ENCODE measurements at places on chromosomes 1 and 21.

DNA sequence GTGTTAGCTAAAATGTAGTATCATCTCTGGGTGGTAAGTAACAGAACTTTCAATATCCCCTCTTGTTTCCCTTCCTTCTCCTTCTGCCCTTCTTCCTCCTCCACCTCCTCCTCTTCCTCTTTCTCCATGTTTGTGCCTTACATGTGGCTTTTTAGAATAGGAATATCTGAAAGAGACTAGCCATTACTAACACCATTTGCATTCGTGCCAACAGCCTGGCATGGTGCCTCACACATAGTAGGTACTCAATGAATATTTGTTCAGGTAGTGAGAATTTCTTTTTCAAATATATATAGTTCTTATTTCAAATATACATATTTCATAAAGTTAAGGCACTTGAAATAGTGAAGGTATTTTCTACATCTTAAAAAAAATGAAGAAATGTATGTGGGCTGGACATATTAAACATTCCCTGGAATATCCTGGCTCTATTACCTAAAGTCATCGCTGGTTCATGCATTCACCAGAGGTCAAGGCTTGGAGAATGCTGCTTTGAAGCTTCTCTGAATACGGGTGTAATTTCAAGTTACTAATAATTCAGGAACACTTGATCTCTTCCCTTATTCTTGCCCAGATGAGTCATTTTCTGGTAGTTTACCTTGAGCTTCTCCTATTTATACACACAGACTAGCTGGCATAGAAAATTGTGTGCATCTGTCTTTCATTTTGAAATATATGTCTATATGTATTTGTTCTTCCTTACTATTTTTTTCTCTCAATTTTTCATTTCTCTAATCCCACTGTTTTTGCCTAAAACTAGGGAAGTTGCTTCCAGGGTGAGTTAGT is 319.4 kb downstream of the TGFB2 start:
- no peak for DNase-seq

DNA sequence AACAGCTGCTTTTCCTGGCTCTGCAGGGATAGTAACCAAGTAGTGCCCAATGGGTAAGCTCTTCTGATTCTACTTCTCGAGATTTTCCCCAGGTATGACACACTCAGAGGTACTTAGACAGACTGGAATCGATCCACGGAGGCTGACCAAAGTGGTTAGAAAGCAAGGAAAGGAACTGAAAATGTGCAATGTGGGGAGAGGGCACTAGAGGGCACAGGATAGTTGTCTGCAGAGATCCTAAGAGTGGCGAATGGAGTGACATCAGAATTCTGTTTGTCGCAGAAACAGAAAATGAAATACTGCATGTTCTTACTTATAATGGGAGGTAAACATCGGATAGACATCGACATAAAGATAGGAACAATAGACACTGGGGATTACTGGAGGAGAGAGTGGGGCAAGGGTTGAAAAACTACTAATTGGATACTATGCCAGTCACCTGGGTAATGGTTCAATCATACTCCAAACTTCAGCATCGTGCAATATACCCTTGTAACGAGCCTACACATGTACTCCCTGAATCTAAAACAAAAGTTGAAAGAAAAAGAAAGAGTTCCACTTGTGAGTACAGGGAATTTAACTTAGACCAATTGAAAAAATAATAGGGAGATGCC is 23.3 kb downstream of the CYP2J2 start:
- peak; percentile 51 for DNase-seq

DNA sequence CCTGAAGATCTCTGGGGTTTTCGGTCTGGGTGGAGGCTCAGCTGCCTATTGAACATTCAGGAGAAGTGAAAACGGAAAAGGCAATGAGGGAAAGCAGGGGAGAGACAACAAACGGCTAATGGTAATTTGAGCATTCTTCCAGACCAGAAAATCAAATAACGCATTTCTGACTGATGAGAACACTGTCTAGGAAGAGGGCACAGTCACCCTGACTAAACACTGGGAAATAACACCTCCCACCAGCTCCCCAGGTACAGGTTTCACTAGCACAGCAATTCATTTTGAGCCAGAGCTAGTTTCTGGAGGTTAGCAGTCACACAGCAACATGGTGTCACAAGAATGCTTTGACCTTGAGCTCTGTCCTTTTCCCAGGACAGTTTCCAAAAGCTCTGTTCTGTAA is 21.1 kb downstream of the NCF2 start:
- no peak for DNase-seq

DNA sequence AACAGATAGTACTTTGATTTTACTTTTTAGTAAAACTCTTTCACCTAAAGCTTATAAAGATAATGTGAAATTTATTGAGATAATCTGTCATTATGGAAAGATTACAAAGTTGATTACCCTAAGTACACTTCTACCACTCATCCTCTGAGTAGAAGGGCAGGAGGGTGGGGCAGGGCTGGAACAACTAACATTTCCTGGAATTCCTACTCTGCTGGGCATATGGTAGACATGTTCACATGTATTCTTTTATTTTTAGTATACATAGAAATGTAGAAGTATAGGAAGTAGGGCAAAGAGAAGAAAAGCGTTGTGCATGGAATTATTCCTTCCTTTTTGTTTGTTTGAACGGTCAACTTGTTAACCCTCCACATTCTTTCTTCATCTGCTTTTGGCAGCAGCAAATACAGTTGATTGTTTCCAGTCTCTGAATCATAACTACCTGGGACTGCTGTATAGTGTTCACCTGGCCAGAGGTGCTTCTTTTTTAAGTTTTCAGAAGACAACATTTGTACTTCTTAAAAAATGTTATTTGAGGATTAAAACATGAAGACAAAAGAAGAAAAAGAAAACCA is 85.1 kb downstream of the POU2F1 start:
- DNase-seq = no peak

DNA sequence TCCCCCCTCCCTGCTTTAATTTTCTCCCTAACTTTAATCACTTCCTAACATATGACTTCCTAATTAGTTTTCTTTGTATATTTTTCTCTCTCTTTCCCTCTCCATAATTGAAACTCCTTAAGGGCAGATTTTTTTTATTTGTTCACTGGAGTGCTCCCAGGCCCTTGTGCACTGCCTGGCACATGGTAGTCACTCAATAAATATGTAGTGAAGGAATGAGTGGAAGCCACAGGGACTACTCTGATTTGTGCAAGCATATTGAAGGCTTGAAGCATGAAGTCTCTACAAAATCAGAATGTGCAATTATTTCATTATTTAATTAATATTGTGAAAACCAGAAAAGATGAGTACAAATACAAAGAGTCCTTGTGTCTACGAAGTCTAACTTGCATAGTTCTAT is 41.5 kb downstream of the SNX7 start:
- DNase-seq = no peak

DNA sequence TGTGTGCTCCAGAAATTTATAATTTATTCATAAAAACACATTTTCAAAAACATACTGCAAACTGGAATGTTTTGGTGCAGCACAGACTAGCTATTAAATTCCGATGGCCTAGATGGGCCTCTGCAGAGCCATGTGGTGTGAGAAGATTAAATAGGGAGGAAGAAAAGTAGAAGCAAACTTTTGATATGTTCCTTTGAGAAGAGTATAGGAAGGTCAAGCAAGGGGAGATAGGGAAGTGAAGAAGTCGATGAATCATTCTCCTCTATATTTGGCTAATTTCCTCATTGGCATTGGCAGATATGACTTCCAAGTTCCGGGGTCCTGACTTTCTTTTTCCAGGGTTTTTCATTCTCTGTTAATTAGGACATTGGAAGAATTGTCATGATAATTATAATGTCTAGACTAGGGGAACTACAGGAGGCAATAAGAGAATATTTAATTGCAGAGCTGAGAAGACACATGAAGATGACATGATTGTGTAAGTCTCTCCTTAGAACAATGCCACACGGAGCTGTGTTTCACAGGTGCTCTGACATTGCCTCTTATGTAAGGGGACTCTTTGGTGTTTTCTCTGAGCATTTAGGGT is 19.3 kb upstream of the ZNF326 start:
- DNase-seq = no peak

GRCh38 chr1:17916702-17917101 is 161.6 kb downstream of the ACTL8 start:
- no peak for DNase-seq
